ENCODE measurements at places on chromosomes 5 and 9.
A peak's percentile ranks its signal among the peaks of the same experiment; 100 is the strongest.

- DNase-seq, result no peak
Observed at GRCh38 chr9:3783156-3783555, 257.4 kb upstream of the RFX3 start.

GRCh38 chr5:171867786-171868185 lies 82.2 kb downstream of the SMIM23 start:
- no peak for DNase-seq

- DNase-seq, result no peak
Observed at GRCh38 chr9:132005899-132006298, 73.8 kb downstream of the MED27 start.

DNA sequence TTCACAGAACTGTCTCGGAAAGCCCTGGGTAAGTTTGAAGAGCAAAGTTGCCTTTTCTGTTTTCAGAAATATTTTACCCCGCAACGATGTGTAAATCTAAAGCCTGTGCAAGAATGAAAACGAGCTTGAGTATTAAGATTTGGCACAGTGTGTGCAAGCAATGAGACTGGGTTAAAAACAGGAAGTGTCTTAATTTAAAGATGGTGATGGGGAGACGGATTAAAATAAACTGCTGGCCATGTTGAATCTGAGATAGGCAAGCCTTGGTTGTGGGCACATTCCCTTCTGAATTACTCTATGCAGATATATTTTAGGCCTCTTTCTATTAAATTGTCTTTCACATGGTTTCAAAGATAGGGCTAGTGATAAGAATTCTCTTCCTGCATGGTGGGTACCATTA lies 294.2 kb upstream of the DMRT1 start:
- no peak for DNase-seq

DNA sequence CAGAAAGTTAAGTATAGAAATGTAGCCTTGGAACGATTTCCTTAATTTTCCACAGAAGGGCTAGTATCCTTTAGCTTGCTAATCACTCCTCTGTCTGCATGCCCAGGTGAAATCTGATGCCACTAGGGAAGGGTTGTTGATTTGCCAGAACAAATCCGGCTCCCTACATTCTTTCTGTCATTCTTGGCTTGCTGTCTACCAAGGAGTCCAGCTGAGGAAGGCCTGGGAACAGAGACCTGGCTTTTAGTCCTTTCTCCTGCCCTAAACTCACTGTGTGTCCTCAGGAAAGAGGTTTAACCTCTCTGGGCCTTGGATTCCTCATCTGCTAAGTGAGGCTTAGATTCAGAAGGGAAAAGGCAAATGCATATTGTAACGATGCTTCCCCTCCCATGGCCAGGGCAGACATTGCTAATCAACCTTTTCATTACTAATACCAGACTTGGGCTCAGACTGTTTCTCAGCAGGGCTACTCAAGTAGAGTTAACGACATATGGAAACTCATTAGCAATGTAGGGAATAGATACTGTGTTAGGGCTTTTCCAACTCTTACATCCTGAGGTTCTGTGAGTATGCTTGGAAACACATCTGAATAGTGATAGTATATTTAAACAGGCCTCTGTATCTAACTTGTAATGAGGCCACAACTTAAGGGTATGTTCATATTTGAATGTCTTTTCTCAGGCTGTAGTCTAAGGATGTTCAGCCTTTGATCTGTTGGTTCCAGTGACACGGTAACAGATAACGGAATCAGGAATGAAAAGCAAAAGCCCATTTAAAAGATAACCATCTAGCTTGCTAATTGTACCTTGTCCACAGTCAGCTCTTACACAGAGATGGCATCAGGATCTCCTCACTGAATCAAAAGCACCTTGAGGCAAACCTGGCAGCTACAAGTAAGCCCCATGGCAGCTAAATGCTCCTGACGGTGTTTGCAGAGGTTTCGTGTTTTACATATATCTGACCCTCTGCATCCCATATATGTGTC lies 4.1 kb downstream of the GALNT10 start:
- no peak for DNase-seq

DNA sequence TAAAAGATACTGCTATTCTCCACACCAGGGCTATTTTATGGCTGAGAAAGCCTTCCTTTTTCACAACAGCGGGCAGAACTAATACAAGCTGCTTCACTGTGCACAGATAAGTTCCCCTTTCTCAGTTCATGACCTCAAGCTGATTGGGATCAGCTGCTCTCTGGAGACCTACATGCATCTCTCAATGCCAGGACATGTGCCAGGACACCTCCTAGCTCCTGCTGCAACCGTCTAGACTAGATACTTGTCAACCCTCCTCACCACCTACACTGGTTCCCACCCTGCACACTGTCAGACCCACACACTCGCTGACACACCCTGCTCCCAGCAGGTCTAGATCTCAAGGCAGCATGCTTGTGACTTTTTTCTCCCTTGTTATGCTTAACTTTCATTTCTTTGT lies 39.8 kb downstream of the STARD4 start:
- peak; percentile 44 for DNase-seq

DNA sequence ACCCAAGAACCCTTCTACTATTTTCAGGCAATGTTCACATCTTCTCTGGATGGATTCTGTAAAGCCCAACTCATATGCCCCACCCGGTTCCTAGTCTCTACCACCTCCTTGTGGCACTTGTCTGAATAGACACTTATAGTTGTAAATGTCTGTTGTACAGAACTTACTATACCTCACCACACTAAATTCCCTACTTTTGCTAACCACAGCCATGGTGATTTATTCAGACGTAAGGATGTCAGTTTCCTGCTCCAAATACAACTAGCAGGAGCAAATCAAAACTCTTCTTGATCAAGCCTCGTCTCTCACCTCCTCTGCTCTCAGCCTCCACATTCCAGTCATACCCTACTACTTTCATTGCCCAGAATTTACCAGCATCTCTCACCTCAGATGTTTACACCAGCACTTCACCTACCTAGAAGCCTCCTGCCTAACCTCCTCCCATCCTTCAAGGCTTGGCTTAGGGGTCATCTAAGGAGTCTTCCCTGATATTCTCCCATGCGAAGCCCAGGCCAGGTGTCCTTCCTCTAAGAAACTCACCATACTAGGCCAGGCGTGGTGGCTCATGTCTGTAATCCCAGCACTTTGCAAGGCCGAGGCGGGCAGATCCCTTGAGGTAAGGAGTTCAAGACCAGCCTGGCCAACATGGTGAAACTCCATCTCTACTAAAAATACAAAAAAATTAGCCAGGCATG lies 75.5 kb downstream of the MAPKAP1 start:
- peak; percentile 42 for DNase-seq

- no peak for DNase-seq
Observed at GRCh38 chr5:124277767-124278545, 468.5 kb downstream of the ZNF608 start.

Data from hematopoietic multipotent progenitor cell treated with erythropoietin and hydrocortisone succinate and interleukin-3 and kit ligand, for 15 days (in vitro differentiated cells).